ENCODE measurements at places on chromosomes 5 and 9. TPM values are rescaled to one million over a fixed set of nuclear protein-coding genes. Genes with fewer than 3 reads are reported as not detected.

Gene CDKN2B-AS1
- 0.62 TPM for total RNA-seq

Gene F2R
- total RNA-seq = 29.2 TPM

Gene SCGB3A2
- not detected for total RNA-seq

Gene TMC1
- 0.78 TPM for total RNA-seq

Gene FOXD4L4
- total RNA-seq = 0.78 TPM

Gene CACNA1B
- total RNA-seq = 35.6 TPM

Gene DAB2IP
- total RNA-seq = 11.9 TPM

Gene CRB2
- 5.3 TPM for total RNA-seq

Gene TMEM215
- 1.1 TPM for total RNA-seq

Gene ZBED3
- 2.2 TPM for total RNA-seq

Gene PTPRD
- 336 TPM for total RNA-seq

Gene GPR150
- not detected for total RNA-seq

Gene SLC6A19
- total RNA-seq = not detected

Gene INSL6
- not detected for total RNA-seq

Gene RMND5B
- total RNA-seq = 19.3 TPM

Gene OR13C3
- not detected for total RNA-seq

Gene NDOR1
- 2.8 TPM for total RNA-seq

Gene LRRC19
- not detected for total RNA-seq

Gene PCDHB7
- total RNA-seq = 13.4 TPM

Gene PCDHAC2
- 33.5 TPM for total RNA-seq

Gene ZDHHC11B
- 5.6 TPM for total RNA-seq

Gene GABRA1
- 18.2 TPM for total RNA-seq

Gene RNF208
- total RNA-seq = 1.4 TPM

Gene SAXO1
- total RNA-seq = not detected

Gene ELAVL2
- total RNA-seq = 297 TPM

Gene AGXT2
- not detected for total RNA-seq

Gene CARD9
- total RNA-seq = 0.47 TPM

Gene MYOZ3
- 1.7 TPM for total RNA-seq

Gene KLHL3
- total RNA-seq = 8.7 TPM

Gene USP20
- total RNA-seq = 9.8 TPM

Gene NRARP
- 3.6 TPM for total RNA-seq

Gene PALM2AKAP2
- 5.0 TPM for total RNA-seq

Gene SELENOP
- 53.7 TPM for total RNA-seq

Gene LIFR
- total RNA-seq = 83.4 TPM

Gene PITX1
- not detected for total RNA-seq

Gene CCNI2
- total RNA-seq = 0.16 TPM

Gene CCL19
- not detected for total RNA-seq

Gene CFAP157
- 0.16 TPM for total RNA-seq

Gene KDM3B
- total RNA-seq = 84.1 TPM

Gene TXNDC8
- total RNA-seq = not detected

Gene PHYKPL
- total RNA-seq = 12.9 TPM

Gene FXN
- 1.1 TPM for total RNA-seq

Gene TAF11L10
- total RNA-seq = not detected

Gene CRHBP
- total RNA-seq = 2.3 TPM

Gene LRRC70
- 4.1 TPM for total RNA-seq

Gene ANKDD1B
- 1.7 TPM for total RNA-seq

Gene FAM153A
- 2.8 TPM for total RNA-seq

Gene OR1L1
- not detected for total RNA-seq

Gene KLF4
- 1.9 TPM for total RNA-seq

Gene DDX41
- 63.5 TPM for total RNA-seq

Gene GLRA1
- total RNA-seq = 0.16 TPM

Gene ASS1
- total RNA-seq = 9.8 TPM

Gene TMEFF1
- 47.6 TPM for total RNA-seq

Gene NR4A3
- 8.7 TPM for total RNA-seq
